ENCODE measurements at places on chromosomes 2 and 18.
A peak's percentile ranks its signal among the peaks of the same experiment; 100 is the strongest.

- DNase-seq: no peak
Observed at GRCh38 chr18:5582849-5583681, 39.3 kb upstream of the EPB41L3 start.

GRCh38 chr18:44046376-44046975 is 634.2 kb upstream of the SETBP1 start:
- DNase-seq: no peak

DNA sequence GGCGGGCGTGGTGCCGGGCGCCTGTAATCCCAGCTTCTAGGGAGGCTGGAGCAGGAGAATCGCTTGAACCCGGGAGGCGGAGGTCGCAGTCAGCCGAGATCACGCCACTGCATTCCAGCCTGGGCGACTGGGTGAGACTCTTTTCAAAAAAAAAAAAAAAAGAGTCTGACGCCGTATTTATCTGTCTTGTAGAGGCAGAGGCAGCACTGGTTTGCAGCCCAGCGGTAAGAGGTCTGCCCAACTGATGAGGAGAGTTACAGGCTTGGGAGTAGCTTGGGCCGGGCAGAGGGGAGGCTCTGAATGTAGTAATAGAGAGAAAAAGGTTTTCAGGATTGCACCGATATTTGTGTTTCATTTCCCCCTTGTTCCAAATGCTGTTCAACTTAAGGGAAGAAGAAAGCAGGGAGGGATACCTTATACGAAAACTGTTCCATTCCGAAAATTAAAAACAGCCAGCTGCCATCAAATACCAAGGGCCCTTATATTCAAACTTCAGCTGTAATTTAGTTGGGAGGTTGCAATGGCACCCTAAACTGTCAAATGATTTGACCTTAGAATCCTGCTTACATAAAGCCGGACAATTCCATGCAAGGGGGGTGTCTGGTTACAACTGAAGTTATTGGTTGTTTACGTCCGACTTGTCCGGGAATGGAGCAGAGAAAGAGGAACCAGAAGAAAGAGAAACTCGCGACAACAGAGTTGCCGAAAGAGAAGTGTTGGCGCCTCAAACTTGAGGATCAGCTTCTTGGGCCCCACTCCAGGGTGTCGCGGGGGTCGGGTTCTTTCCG is 9.2 kb upstream of the SP9 start:
- no peak for DNase-seq

DNA sequence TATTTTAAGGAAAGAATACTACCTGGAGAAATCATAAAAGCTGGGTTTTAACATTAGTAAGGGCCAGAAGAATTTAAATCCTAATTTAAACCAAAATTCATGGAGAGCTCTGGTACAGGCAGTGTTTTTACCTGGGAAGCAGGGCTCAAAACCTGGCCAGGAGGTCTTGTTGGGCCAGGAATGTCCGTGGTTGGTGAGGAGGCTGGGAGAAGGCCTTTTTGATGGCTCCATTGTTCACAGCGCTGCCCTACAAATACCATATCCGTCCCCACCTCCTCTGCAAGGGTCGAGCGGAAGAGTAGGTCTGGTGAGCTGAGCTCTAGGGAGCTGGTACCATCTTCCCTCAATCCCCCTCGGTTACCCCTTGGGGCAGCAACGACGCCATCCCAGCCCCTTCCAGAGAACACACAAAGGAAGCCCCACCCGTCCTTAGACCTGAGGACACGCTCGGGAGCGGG is 10.9 kb upstream of the HOXD1 start:
- DNase-seq: no peak

DNA sequence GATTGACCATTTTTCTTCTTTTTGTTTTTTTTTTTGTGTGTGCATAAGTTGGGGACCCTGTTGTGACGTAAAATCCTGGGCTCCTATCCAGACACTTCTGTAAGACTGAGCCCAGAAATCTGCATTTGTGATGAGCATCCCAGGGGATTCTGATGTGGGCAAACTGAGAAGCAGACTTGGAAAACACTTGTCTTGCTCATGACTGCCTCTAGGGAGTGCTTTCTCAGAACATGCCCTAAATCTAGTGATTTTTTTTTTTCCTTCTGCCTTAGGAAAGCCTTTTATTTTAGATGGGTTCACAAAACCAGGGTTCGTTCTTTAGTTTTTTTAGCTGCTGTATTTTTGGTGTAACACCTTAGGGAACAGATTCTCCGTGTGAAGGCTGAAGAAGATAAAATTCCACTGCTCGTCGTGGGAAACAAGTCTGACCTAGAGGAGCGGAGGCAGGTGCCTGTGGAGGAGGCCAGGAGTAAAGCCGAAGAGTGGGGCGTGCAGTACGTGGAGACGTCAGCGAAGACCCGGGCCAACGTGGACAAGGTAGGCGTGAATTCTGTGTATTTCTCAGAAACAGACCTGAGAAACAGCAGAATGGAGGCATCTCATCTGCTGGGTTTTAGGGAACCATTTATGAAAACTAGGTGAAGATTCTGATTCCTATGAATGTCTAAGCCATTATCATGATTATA is 36.7 kb downstream of the RALB start:
- no peak for DNase-seq

DNA sequence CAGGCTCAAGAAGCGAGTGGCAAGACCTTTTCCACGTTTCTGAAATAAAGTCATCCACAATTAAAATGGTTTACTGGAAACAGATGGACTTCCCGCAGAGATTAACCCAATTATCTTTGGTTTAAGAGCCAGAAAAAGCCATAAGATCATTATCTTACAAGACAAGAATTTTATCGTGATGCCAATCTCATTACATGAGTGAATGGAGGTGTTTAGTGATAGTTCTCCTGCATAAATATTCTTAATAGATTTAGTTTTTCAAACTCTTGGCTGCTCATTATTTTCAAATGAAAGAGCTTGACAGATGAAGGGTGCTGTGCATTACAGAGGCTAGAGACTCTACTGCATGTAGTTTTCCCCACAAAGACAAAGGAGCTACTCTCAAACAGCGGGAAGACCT is 1028.4 kb upstream of the PIK3C3 start:
- DNase-seq: no peak

DNA sequence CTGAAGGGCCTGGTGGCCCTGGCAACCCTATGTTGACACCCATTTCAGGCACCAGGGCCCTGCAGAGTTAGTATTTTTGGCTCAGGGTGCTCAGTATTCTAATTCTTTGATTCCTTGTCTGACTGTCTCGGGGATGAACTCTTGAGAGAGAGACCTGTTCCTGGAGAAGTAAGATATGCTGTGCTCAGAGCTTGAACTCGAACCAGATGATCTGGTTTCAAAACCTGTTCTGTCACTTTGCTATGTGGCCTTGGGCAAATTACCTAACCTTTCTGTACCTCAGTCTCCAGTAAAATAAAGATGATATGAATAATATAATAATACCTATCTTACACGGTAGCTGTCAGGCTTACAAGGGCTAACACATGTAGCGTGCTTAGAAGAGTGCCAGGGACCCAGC is 294.2 kb downstream of the DYSF start:
- no peak for DNase-seq

- no peak for DNase-seq
Observed at GRCh38 chr2:172287605-172288315, 139.6 kb upstream of the ITGA6 start.

- no peak for DNase-seq
Observed at GRCh38 chr18:13381944-13382365, 163.4 kb downstream of the LDLRAD4 start.

DNA sequence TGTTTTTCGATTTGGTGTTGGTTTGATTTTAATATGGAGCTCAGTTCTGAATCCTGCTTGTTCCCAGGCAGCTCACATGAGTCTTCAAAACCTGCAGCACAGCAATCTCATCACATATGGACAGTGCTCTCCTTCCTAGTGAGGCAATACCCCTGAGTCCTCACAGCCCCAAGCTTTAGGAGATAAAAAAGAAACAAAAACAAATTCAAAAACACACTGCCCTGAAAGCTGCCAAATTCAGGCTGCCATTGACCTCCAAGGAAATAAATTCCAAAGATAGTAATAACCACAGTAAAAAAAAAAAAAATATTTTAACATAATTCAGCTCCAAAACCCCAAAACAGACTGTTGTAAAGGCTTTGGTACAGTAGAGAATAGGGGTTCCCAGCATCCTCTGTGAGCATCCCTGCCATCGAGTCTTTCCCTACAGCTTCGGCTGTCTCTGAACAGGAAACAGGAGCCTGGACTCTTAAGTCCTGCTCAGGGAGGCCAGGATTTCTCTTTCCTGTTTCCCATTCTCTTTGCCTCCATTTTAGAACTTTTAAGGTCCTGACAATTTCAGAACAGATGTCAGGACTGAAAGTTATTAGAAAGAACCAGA is 14.7 kb upstream of the SP3 start:
- no peak for DNase-seq

DNA sequence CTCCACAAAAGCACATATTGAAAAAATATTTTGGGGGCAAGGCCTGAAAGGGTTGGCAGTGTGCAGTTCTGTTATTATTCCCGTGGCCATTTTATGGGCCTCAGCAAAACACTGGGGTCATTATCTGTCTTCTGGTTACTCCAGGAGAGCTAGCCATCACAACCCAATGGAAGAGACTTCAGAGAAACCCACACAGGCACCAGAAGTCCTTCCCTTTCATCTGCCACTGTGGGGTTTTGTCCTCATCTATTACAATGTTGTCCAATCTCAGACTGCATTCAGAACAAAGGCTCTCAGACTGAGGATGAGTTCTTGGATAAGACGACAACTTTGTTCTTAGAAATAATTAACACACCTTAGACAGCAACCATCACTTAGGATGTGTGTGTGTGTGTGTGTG is 98.4 kb downstream of the PIEZO2 start:
- DNase-seq: no peak

- DNase-seq: no peak
Observed at GRCh38 chr2:67872481-67872880, 190.3 kb downstream of the C1D start.

DNA sequence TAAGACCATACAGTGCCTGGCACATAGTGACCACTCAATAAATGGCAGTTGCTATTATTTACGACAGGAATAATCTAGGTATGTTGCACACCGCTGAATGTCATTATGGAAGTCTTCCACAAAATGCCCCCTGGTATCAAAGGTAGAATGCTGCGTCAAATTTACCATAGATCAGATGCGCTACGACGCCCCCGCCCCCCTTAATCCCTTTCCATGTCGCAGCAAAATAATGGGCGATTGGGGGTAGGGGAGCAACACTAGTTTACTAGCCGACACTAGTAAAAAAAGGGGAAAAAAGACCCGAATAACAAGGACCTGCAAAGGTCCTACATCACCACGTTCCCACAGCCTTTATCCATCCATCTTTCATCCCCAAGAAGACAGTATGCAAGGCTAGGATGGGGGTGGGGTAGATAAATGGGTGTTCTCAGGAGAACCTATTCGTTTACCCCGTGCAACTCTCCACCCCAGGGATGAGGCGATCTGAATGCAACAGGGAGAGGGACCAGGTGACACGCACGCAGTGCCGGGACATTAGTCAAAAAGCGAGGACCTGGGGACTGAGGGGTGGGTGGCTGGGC is 455 bp downstream of the PREPL start:
- DNase-seq: no peak

- peak; percentile 43 for DNase-seq
Observed at GRCh38 chr2:74146929-74147726, 584 bp downstream of the BOLA3 start.

- DNase-seq: no peak
Observed at GRCh38 chr18:28112056-28112470, 64.9 kb downstream of the CDH2 start.

GRCh38 chr2:192887337-192887736 is 692.6 kb upstream of the TMEFF2 start:
- DNase-seq: no peak

DNA sequence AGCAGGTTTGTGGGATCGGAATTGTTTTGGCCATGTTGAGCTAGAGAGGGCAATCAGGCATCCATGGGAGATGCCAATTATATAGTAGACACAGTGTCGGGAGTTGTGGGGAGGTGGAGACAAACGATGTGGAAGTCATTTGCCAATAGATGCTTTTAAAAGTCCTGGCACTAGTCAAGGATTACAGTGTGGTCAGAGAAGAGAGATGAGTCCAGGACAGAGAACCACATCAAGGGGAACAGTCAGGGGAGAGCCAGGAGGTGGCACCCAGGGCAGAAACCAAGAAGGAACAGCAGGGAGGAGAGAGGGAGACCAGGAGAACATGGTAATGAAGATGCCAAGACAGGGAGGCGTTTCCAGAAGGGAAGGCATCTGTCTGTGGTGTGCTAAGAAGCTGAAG is 81.2 kb downstream of the ARL4C start:
- no peak for DNase-seq

DNA sequence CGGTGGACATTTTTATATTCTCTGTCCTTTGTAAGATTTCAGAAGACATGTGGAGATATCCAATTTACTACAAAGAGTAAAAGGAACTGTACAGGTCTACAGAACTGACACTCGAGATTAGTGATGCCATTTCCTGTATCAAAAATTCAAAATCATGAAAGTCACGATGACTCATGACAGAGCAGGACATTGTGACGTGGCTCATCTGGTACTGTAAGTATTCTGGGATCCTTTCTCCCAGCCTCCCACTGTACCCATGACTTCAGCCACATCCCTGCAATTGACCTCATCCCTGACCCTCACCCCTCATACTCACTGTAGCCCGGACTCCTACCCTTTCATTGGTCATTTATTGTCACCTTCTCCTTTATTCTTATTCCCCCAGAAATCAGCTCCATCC is 736.5 kb downstream of the EPHA4 start:
- no peak for DNase-seq

- no peak for DNase-seq
Observed at GRCh38 chr2:16119741-16120140, 179.4 kb downstream of the MYCN start.

GRCh38 chr2:18503376-18504228 is 56.9 kb downstream of the RDH14 start:
- DNase-seq: no peak

GRCh38 chr2:73177645-73178255 is 24.6 kb upstream of the NOTO start:
- DNase-seq: no peak

- peak; percentile 34 for DNase-seq
Observed at GRCh38 chr2:207528980-207529329, 807 bp upstream of the CREB1 start.

DNA sequence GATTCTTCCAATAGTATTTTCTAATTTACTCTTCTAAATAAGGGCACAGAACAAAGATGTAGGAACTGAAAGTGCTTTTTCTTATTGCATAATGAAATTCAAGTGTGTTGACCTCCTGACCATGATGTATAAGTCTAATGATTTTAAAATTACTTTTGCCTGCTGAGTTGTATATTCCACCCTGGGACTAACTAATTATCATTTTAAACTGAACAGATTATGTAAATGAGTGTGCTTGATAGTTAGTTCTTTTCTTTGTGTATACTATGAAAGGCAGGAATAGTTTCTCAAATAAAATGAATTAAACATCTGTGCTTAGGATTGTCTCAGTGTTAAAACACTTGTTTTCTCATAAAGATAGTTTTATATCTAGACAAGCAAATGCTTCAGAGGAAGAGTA is 284.5 kb downstream of the RIT2 start:
- DNase-seq: no peak

DNA sequence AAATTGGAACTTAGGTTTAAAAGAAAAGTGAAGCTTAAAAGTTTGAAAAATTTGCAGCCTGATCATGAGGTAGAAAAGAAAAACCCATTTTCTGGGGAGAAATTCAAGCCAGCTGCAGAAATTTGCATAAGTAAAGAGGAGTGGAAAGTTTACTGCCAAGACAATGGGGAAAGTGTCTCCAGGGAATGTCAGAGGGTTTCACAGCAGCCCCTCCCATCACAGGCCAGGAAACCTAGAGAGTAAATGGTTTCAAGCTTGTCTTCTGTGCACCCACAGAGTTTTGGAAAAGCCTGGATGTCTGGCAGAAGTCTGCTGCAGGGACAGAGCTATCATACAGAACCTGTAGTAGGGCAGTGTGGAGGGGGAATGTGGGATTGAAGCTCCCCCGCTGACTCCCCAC is 254.0 kb upstream of the FSIP2 start:
- no peak for DNase-seq

GRCh38 chr2:68741805-68742306 is 7.2 kb downstream of the ARHGAP25 start:
- no peak for DNase-seq
